ENCODE measurements at places on chromosomes 4 and X. TPM values are rescaled to one million over a fixed set of nuclear protein-coding genes. Genes with fewer than 3 reads are reported as not detected.

The TCEAL6 gene
- not detected for total RNA-seq

DNA sequence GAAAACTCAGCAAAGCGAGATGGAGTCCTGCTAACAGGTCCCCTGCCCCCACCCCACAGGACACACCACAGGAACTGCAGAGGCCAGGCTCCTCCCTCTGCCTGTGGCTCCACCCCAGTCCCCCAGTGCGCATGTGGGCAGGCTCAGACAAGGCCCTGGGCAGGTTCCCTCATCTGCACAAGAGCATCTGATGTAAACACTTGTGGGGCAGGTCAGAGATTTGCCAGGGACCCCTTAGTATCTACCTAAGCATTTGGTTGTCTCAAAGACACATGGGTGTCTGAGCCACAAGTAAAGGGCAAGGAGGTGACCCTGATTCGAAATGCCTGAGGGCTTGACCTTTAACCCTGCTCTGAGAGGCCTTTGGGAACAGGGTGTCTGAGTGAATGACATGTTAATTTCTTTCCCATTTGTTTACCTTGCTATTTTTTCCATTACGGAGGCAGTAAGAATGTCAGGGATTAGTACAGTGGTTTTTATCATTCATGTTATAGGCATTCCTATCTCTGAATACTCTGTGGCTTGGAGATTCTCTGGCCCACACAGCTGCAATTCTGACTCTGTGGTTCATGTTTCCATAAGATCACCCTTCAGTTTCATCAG, 85.3 kb downstream of the ZNF518B start:
- DNase-seq, result no peak

GRCh38 chr4:70505151-70505748, 13.1 kb upstream of the AMTN start:
- DNase-seq, result peak; percentile 55

DNA sequence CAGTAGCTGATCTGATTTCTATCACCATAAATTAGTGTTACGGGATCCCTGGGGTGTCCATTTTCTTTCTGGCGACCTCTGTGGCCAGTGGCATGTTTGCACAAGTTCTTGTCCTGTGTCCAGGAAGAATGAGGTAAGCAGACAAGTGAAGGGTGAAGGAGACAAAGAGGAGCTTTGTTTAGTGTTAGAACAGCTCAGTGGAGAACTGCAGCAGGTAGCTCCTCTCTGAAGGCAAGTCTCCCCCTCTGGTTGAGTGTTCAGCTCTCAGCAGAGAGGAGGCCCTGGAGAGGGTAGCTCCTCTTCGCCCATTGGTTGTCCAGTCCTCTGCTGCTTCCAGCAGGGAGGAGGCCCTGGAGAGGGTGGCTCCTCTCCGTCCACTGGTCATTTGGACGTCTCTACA, 47.2 kb downstream of the DMP1 start:
- DNase-seq, result no peak

The TMPRSS11D gene
- total RNA-seq, result 3.4 TPM

GRCh38 chr4:10605031-10605430, 79.5 kb downstream of the CLNK start:
- DNase-seq, result no peak

- DNase-seq, result no peak
Measured at GRCh38 chr4:119653990-119654389, 25.4 kb upstream of the PDE5A start.

- DNase-seq, result no peak
Measured at GRCh38 chr4:184267206-184267608, 49.5 kb upstream of the ENPP6 start.

DNA sequence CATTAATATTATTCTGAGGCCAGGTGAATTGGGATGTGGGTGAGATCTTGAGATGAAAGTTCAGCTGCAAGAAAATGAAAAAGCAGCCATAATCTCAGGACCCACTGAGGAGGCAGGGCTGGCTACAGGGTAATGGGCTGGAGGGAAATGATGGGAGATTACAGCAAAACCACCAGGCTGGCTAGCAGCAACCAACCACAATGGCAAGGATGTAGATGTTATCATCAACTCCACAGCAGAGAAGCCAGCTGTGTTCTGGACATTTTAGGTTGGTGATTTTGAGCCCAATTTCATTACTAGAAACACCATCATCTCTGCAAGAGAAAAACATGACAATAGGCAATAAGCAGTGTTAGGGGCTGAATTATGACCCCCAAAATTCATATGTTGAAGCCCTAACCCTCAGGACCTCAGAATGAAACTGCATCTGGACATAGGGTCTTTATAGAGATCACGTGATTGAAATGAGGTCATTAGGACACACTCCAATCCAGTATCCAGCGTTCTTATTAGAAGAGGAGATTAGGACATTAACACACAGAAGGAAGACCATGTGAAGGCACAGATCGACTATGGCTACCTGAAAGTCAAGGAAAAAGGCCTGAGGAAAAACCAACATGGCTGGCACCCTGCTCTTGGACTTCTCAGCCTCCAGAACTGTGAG, 139.8 kb upstream of the KIT start:
- DNase-seq, result no peak

Data from transverse colon (tissue), 4 donors.